ENCODE measurements at places on chromosomes 4 and X.

- H3K27me3 ChIP-seq, result no peaks in the 10 kb centered on the region
- no peak for DNase-seq
- no peak overlapping the region for H3K27ac ChIP-seq
- no peaks in the 10 kb centered on the region for H3K4me1 ChIP-seq
These were observed 304.1 kb upstream of the TECRL start for GRCh38 chr4:64713256-64713840.

DNA sequence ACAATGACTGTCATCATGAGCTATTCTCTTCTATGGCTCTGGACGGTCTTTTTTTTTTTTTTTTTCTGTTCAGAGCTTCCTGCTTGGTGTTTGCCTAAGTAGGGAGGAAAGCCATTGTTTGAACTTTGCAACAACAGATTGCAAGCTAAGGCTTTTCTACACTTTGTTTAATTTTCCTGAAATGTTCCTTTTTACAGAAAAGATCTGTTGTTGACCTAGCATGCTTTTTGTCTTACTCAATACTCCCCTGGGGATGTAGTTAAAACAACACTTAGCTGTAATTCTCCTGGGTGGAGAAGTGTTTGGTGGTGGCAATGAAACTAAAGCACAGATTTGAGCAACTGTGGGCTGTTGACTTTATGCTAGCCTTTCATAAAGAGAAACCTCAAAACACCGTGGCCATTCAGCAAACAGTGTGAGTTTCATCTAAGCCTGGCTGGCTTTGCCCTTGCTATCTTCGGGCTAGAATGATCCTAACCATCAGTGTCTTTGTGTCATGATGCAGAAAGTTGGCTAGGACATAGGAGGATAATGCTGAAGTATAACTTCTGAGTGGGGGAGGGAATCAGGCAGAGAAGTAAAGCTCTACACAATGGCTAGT is 110.5 kb downstream of the ANXA3 start:
- H3K36me3 ChIP-seq, result no peaks in the 10 kb centered on the region
- H3K4me1 ChIP-seq, result peaks cover 5% of the 10 kb centered on the region
- no peaks in the 10 kb centered on the region for H3K27me3 ChIP-seq
- H3K27ac ChIP-seq, result no peak overlapping the region

DNA sequence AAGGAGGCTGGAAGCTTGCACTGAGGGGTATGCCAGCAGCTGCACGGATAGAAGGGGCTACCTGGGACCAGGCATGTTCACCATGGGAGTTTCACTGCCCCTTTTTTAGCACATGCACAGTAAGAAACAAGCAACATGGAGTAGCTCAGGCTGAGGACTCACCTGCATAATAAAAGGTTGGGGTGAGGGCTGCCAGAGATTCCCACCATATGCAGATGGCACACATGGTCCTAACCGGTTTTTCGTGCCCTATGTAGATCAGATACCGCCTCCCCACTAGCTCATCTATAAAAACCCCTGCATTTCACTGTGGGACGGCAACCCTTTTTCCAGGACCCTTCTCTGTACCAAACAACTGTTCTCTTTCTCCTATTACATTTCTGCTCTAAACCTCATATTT is 97.0 kb upstream of the LANCL3 start:
- H3K27ac ChIP-seq, result no peak overlapping the region
- H3K4me1 ChIP-seq, result no peaks in the 10 kb centered on the region
- H3K4me3 ChIP-seq, result no peak overlapping the region
- H3K36me3 ChIP-seq, result no peaks in the 10 kb centered on the region
- H3K27me3 ChIP-seq, result no peaks in the 10 kb centered on the region

DNA sequence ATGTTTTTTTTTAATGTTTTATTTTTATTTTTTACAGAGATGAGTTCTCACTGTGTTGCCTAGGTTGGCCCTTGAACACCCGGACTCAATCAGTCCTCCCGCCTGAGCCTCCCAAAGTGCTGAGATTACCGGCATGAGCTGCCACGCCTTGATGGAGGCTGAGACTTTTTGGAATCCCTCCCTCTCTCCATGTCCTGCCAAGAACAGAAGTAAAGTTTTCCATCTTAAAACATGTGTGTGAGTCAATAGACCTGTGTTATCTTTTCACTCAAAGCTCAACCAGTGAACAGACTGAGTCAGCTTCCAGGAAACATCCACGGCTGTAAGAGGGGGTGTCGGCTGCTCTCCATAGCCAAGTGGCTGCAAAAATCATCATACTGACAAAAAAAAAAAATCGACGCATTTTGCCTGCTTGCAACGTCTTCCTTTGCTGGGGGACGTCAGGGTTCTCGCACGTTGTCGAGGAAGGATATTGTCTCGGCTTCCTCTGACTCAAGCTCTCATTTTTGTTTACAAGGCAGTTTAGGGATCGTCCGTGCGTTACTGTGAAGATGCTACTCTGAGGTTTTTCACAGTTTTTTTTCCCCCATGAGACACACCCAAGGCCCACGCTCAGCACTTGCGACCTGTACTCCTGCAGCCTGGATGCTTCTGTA is 10.0 kb upstream of the ASMTL start:
- H3K4me3 ChIP-seq, result no peak overlapping the region
- no peak for DNase-seq
- H3K27me3 ChIP-seq, result peaks cover 16% of the 10 kb centered on the region

GRCh38 chr4:54077812-54078211 is 13.4 kb upstream of the CHIC2 start:
- H3K27ac ChIP-seq, result no peak overlapping the region
- DNase-seq, result no peak
- H3K27me3 ChIP-seq, result no peaks in the 10 kb centered on the region
- H3K36me3 ChIP-seq, result no peaks in the 10 kb centered on the region
- H3K4me1 ChIP-seq, result no peaks in the 10 kb centered on the region
- no peak overlapping the region for H3K4me3 ChIP-seq

DNA sequence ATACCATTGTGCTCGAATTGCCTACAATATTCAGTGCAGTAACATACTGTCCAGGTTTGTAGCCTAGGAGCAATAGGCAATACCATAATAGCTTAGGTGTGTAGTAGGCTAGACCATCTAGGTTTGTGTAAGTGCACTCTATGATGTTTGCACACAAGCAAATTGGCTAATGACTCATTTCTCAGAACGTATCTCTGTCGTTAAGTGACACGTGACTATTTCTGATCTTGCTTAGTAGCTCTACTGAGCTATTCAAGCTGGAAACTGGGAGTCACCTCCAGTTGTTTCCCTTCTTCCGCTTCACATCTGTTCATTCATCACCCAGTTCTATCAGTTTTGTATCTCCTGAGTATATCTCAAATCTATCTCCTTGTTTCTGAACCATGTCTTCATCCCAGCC is 86.1 kb downstream of the HNRNPD start:
- H3K36me3 ChIP-seq, result no peaks in the 10 kb centered on the region
- no peak overlapping the region for H3K27ac ChIP-seq
- H3K27me3 ChIP-seq, result peaks cover 25% of the 10 kb centered on the region
- no peak overlapping the region for H3K4me3 ChIP-seq
- no peak for DNase-seq

DNA sequence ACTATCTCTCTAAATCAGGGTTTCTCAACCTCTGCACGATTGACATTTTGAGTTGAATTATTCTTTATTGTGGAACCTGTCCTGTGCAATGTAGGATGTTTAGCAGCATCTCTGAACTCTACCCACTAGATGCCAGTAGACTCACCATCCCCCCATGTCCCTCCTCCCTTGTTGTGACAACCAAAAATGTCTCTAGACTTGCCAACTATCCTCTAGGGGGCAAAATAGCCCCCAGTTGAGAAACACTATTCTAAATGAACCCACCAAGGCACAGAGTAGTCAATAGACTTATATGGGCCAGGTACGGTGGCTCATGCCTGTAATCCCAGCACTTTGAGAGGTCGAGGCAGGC is 49.1 kb upstream of the GAB1 start:
- H3K4me1 ChIP-seq, result peaks cover 4% of the 10 kb centered on the region
- H3K27ac ChIP-seq, result no peak overlapping the region
- no peaks in the 10 kb centered on the region for H3K36me3 ChIP-seq
- no peaks in the 10 kb centered on the region for H3K27me3 ChIP-seq

DNA sequence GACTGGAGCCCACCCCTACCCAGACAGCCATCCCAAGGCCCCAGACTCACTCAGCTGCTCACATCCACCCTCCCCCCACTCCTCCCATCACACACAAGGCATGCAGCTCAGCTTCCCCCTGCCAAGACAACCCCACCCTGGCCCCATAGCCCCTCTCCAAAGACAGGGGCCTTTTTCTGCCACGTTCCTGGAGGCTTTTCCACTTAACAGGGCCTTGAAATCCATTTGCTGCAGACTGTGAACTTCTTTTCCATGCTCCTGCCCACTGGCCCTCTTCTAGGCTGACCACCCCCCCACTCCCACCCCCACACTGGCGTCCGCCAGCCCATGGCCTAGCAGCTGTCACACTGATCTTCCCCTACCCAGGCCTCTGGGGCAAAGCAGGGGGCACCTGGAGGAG is 76.0 kb downstream of the PJA1 start:
- DNase-seq, result no peak
- peaks cover 10% of the 10 kb centered on the region for H3K4me1 ChIP-seq
- H3K4me3 ChIP-seq, result no peak overlapping the region
- H3K27ac ChIP-seq, result no peak overlapping the region
- no peaks in the 10 kb centered on the region for H3K36me3 ChIP-seq
- no peaks in the 10 kb centered on the region for H3K27me3 ChIP-seq

GRCh38 chrX:133916984-133917722 is 68.2 kb downstream of the GPC3 start:
- H3K36me3 ChIP-seq, result no peaks in the 10 kb centered on the region
- no peak for DNase-seq
- H3K27ac ChIP-seq, result no peak overlapping the region
- no peak overlapping the region for H3K4me3 ChIP-seq
- H3K4me1 ChIP-seq, result peaks cover 12% of the 10 kb centered on the region
- H3K27me3 ChIP-seq, result no peaks in the 10 kb centered on the region

DNA sequence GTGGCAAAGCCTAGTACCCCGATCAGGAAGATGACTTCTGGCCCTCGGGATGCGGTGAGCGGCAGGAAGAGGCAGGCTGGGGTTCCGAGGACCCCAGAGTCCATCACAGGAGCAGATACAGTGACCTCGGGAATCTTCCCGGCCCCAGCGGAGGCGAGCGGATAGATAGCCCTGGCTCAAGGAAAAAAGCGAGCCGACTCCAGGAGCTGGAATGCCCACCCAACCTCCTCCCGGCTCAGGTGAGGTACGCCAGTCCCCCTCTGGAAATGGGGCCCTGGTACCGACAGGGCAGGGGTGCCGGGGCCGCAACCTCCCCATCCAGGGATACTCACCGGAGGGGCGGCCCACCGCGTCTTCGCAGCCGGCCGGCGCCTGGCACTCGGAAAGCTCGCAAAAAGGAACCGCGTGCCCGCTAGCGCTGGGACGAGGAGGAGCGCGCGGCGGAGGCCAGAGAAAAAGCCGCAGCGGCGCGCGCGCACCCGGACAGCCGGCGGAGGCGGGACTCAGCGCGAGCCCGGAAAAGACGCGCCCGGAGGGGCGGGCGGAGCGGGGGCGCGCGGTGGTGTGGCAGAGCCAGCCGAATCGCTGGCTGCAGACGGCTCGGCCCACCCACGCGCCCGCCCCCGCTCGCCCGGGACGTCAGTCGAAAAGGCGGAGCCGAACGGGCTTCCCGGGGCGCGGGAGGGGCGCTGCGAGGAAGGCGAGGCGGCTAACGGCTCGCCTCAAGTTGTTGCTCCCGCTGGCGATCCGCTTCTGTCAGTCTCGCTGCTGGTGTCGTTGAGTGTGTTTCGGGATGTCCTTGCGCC is at the start of gene ACSL4:
TSS of gene ACSL4 (minus strand) at position 451 of the 806 bp plus-strand sequence. CDS start 49,894 bp downstream, outside the sequence.
- H3K36me3 ChIP-seq, result no peaks in the 10 kb centered on the region
- H3K27ac ChIP-seq, result peak within 1 kb of the TSS; percentile 79
- H3K27me3 ChIP-seq, result no peaks in the 10 kb centered on the region

- DNase-seq, result no peak
- H3K4me1 ChIP-seq, result no peaks in the 10 kb centered on the region
- no peak overlapping the region for H3K27ac ChIP-seq
These were observed 25.2 kb downstream of the WDR44 start for GRCh38 chrX:118370921-118371624.

- no peaks in the 10 kb centered on the region for H3K36me3 ChIP-seq
- no peak overlapping the region for H3K27ac ChIP-seq
- no peak overlapping the region for H3K4me3 ChIP-seq
- DNase-seq, result no peak
- no peaks in the 10 kb centered on the region for H3K27me3 ChIP-seq
These were observed 222.1 kb downstream of the LDB2 start for GRCh38 chr4:16676230-16676770.

- H3K4me3 ChIP-seq, result no peak overlapping the region
- DNase-seq, result no peak
- no peak overlapping the region for H3K27ac ChIP-seq
- no peaks in the 10 kb centered on the region for H3K36me3 ChIP-seq
- no peaks in the 10 kb centered on the region for H3K27me3 ChIP-seq
These were observed 78.7 kb downstream of the PPARGC1A start for GRCh38 chr4:23811161-23811560.

GRCh38 chrX:28487818-28488217 is 99.4 kb upstream of the IL1RAPL1 start:
- H3K4me1 ChIP-seq, result no peaks in the 10 kb centered on the region
- no peak overlapping the region for H3K4me3 ChIP-seq
- no peak overlapping the region for H3K27ac ChIP-seq
- no peak for DNase-seq
- H3K36me3 ChIP-seq, result no peaks in the 10 kb centered on the region

DNA sequence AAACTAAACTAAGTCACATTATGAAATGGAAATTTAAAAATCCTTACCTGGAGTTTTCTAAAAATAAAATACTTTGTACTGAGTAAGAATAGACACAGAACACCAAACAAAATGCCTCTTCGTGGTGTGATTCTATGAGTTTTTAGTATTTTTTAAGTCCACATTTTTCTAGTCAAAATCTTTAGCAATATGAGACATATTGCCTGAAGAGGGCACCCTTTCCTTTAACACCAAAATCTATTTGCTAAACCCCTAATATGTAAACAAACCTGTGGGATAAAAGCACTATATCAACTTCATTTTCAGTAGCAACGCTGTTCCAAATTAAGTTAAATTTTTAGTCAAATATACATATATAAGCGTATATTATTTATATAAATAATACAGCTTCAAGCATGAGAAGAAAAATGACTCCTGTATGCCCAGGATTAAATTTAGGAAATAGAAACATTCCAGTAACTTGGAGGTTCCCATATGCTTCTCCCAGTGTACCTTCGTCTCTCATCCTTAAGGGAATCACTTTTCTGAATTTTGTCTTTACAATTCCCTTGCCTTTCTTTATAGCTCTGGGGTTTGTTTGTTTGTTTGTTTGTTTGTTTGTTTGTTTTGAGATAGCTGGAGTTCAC is 23.0 kb upstream of the PGM2 start:
- H3K4me3 ChIP-seq, result no peak overlapping the region
- H3K36me3 ChIP-seq, result no peaks in the 10 kb centered on the region
- no peaks in the 10 kb centered on the region for H3K4me1 ChIP-seq
- DNase-seq, result no peak

DNA sequence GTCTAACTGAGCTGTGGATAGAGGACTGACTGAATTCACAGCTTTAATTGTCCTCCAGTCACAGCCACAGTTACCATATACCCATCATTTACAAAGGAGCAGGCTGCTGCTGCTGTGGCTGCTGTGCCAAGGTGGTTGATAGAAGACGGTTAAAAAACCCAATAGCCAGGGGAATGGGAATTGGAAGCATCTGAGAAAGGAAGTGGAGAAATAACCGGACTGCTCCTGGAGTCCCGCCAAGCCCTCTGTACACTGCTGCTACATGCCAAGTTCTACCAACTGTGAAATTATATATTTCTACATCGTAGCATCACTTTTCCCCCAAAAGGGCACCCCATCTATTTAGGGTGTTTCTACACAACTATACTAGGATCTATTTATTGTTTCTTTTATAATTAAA is 279.7 kb upstream of the ARX start:
- H3K4me1 ChIP-seq, result no peaks in the 10 kb centered on the region
- no peak overlapping the region for H3K4me3 ChIP-seq
- no peak overlapping the region for H3K27ac ChIP-seq
- DNase-seq, result no peak
- no peaks in the 10 kb centered on the region for H3K36me3 ChIP-seq
